ENCODE measurements at places on chromosomes 12 and 14.
A peak's percentile ranks its signal among the peaks of the same experiment; 100 is the strongest.

DNA sequence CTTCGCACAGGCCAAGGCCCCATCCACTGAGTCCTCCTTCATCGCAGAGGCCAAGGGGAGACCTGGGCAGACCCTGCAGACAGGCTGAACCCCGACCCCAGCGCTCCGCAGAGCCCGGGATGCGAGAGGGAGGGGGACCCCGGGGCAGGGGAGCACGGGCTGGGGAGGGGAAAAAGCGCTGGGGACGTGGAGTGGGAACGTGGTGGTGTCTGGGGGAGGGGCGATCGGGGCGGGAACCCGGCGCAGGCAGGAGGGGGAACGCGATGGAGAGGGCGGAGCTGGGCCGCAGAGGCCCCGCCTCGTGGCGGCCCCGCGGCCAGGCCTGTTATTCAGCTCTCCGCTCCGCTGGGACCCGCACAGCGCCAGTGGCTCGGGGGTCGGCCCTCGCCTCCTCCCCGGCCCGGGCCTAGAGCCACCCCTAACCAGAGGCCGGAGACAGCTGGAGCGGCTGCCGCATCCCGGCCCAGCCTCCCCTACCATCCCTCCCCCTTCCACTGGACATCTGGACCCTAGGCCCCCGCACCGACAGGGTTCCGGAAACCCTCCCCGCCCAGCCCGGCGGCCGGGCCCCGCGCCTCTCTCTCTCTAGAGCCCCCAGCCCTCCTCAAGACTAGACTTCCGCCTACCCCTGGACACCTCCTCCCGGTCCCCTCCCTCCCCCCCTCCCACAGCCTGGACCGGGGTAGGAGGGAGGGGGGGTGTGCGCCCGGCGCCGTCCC is at the start of gene ARHGEF25:
TSS of gene ARHGEF25 (plus strand) at position 328 of the 719 bp plus-strand sequence. CDS start 460 bp downstream, outside the sequence.
- no peak for DNase-seq

DNA sequence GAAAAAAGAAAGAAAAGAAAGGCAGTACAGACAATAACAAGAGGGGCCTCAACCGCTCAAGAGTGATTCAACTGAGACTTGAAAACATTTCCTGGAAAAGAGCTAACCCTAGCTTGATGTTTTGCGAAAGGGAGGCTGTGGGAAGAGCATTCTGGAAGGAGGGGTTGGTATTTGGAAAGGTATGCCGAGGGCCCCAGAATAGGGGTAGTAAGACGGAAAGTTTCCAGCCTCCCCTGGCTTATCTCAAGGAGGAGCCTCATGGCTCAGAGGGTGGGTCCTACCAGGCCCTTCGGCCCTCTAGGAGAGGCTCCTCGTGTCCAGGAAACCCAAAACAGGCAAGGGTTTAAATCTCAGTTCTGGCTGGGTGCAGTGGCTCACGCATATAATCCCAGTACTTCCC is 8.4 kb downstream of the RNU4-2 start:
- no peak for DNase-seq

DNA sequence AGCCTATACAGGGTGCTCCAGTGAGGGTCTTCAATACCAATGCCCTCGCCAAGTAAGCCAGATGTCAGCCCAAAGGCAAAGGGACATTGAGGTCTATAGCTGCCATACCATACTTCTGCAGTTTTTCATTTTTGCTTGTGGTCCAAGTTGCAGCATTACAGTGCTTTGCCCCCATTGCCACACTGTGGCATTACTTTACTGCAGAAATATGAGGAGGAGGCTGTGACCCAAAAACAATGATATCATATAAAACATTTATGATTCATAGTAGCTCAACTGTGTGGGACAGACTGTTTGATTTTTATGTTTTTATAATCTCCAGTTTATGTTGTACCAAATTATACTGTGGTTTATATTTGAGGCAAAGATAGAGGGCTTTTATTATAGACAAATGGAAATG is 64.1 kb downstream of the KIAA0586 start:
- no peak for DNase-seq

DNA sequence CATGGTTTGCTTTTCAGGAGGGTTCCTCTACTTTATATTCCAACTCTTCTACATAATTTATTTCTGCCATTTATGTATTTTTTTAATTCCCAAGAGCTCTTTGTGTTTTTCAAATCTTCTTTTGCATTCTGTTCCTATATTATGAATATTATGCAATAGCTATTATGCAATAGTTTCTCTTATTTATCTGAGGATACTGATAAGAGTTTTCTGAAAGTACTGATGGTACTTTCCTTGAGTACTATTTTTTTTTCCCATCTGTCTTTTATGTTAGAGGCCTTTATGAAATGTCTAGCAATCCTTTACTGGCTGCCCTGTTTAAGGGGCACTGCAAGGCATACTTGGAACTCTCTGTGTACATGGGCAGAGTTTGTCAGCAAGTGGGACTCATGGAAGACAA is 93.4 kb downstream of the SLC41A2 start:
- DNase-seq = no peak

DNA sequence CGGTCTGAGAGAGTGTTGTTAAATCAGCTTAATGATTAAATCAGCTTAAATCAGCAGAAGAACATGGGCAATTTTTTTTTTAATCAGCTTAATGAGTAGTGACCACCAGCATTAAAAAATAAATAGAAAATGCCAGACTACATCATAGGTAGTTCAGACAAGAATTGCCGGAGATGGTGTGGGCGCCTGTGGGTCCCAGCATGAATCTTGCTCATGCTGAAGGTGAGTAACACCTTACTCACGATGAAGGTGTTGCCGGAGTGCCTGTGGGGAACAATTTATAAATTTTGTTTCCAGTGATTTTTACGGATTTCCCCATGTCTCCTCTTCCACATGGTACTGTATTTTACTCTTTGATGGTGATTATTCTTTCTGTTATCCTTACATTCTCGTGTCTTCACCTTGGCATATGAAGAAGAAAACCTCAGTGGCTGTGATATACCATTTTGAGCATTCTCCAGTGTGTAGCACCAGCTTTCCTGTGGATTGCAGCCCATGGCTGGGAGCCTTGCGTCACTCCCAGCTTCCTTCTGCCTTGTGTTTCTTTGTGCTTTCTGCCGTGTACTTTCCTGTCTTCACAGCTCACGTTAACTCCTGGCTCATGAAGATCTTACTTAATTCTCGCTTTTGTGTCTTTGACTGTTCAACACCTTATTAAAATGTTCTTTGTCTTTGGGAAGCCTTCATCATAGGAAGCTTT is 4.7 kb downstream of the TDRD9 start:
- DNase-seq = no peak

DNA sequence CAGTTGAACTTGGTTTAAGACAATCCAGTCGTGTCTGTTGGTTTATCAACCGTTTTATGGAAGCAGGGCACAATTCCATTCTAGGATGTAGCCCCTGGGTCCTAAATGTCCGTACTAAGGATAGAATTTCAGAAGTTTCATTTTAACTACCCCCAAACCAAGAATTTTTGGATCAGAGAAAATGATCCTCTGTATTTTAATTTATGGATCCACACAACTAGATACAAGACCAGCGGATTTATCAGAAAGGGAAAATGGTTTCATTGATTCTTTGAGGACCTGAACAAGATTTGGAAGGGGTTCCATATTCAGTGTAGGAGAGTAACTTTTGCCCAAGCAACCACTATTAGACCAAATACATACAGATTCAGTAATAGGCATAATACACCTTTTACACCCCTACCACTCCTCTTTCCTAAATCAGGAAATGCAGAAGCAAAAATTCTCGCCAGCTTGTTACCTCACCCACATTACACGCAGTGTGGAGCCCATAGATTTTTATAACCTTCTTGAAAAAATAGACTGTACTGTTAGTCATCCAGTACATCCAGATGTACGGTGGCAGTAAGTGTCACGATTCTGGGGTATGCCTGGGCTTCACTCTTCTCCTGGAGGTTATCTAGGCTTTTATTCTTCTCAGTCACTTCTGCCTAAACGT is 1.4 kb upstream of the FBXL14 start:
- DNase-seq = no peak

- DNase-seq = no peak
These were observed 74.8 kb downstream of the PDE6H start for GRCh38 chr12:15047611-15048010.

DNA sequence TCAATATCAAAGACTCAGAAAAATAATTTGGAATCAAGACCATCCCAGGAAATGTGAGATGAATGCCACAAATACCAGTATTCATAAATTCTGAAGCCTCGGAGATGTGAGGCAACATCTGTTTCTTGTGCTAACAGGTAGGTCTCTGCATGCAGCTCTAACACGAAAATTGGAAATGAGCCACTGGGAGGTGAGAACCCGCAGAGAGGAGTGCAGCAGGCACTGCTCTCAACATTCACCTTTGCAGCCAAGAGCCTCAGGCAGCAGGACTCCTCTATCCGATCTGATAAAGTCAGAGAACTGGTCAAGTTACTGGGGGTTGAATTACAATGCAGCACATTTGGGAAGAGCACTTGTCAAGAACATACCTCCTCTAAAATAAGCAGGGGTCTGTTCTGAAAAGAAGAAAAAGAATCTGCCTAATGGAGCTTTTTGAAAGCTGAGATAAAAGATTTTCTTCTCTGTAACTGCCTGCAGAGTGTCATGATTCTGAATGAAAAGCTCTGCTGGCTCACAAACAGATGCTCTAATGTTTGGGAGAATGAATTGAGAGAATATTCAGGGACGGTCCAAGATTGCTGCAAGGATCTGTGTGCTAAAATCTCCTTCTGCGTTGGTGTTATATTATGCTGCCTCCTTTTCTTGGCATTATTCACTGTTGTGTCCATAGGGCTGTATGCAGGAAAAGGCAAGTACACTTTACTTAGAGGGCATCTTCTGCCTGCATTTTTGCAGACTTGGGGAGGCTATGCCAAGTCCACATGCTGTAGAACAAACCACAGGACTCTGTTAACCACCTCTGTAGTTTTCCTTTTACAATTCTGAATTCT is 209.6 kb upstream of the KRR1 start:
- no peak for DNase-seq

- peak; percentile 79 for DNase-seq
These were observed 24.8 kb upstream of the YY1 start for GRCh38 chr14:100213956-100214769.

GRCh38 chr14:36509069-36509917 is 10.7 kb downstream of the NKX2-1 start:
- DNase-seq = no peak

DNA sequence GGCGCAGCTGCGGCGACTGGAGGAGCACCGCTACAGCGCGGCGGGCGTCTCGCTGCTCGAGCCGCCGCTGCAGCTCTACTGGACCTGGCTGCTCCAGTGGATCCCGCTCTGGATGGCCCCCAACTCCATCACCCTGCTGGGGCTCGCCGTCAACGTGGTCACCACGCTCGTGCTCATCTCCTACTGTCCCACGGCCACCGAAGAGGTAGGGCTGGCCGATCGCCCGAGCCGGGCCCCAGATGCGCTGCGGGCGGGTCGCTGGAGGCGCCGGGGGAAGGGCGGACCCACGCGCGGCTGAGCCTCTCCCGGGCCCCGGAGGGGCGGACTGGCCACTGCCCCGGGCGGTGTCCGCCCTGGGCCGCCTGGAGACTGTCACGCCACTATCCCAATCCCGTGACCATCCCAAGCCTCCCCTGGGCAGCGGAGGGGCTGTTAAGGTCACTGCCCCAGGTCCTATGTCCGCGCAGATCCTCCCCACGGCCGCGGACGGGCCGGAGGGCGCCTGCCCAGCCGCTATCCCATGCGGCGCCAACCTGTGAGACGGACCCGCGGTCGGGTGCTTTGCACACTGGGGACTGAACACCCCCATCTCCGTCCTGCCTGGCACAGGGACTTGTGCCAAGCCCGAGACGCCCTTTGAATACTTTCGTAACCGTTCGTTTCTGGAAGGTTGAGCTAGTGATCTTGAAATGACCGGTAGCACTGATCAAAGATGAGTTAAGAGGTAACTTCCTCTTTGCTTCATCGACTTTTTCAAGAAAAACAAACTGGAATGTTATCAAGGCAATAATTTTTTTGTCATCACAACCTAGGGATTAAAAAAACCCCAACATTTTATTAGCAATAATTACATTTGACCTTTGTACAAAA is 725 bp downstream of the CHPT1 start:
- no peak for DNase-seq
